ENCODE measurements at places on chromosomes 5 and 9.

- DNase-seq, result no peak
Observed at GRCh38 chr5:39368116-39368515, 3.8 kb upstream of the C9 start.

DNA sequence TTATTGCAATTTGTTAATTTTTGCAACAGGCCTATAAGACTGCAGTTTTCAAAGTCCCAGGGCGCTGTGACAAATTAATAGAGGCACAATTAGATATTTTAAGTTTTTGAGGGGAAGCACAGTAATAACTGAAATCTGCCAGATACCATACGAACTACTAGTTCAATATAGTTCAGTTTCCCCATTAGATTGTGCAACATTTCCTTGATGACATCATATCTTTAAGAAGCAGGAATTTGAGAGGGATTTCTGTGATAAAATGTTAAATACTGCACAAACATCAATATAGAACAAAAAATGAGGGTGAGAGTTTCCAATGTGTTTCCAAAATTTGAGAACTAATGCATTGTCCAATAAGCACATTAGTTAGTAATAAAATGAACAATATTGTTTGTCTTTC is 56.7 kb upstream of the GRIN3A start:
- no peak for DNase-seq

DNA sequence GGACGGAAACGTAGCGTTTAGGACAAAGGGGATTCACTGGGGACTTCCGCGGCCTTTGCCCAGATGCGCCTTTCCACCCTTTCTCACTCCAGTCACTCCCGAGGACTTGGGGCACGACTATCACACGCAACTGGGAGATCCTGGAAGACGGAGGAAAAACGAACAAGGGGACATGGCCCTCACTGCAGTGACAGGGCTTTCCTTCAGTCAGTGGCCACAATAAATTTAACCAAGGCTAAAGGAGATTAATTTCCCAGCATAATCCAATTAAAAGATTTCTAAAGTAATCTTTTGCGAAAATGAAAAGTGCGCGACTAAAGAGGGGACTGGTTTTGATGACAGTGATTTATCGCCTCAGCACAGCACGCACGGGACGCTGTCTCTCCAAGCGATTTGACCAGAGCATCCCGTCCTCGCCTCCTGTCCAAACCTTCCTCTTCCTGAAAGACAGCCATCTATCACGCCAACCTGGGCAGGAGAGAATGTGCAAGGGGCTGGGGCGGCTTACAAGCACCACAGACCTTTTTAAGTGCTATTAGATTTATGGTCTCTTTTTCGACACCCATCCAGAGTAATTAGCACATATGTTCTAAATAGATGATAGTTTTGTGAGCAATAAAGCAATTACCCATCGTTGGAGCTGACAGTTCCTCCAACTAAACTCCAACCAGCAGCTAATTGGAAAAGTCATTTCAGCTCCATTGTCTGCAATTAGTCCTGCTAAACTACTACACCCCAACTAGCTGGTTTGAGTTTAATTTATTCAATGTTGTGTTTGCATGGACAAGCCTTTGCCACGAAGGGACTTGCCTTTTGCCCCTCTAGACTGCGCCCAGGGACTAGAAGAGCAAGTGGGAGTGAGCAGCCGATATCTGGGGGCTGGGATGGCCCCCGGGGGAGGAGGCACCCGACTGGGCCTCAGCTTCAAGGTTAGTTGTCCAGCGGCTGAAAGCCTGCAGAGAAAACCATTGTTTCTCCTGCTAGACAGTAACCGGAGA is 7.4 kb downstream of the NR2F1-AS1 start:
- peak; percentile 13 for DNase-seq

GRCh38 chr5:81728301-81728700 is 22.6 kb downstream of the SSBP2 start:
- no peak for DNase-seq

DNA sequence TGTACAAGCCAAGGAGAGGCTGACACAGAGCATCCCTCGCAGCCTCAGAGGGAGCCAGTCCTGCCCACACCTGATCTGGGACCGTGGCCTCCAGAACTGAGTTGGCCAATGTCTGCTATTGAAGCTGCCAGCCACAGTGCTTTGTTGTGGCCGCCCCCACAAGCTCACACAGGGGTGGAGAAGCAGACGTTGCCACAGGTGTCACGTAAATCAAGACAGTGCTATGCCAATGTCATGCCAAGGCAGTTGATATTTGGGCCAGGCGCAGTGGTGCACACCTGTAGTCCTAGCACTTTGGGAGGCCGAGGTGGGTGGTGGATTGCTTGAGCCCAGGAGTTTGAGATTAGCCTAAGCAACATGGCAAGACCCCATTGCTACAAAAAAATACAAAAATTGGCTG is 17.3 kb upstream of the TERT start:
- no peak for DNase-seq

DNA sequence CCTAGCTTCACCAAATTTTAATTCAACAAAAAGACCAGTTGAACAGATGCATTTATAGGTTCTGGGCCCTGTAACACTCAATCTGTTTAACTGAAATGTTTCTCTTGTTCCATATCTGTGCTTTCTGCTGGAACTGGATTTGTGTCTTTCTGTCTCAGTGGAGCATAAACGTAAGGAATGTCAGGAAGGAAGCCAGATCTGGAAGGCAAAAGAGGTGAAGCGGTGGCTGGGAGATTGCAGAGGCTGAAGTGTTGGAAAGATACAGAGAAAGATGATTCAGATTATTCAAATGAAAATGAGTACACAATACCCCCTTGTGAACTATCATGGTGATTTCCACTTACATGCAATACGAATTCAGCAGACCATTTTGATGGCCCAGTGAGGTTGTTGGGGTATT is 406.8 kb downstream of the BRINP1 start:
- DNase-seq, result no peak

DNA sequence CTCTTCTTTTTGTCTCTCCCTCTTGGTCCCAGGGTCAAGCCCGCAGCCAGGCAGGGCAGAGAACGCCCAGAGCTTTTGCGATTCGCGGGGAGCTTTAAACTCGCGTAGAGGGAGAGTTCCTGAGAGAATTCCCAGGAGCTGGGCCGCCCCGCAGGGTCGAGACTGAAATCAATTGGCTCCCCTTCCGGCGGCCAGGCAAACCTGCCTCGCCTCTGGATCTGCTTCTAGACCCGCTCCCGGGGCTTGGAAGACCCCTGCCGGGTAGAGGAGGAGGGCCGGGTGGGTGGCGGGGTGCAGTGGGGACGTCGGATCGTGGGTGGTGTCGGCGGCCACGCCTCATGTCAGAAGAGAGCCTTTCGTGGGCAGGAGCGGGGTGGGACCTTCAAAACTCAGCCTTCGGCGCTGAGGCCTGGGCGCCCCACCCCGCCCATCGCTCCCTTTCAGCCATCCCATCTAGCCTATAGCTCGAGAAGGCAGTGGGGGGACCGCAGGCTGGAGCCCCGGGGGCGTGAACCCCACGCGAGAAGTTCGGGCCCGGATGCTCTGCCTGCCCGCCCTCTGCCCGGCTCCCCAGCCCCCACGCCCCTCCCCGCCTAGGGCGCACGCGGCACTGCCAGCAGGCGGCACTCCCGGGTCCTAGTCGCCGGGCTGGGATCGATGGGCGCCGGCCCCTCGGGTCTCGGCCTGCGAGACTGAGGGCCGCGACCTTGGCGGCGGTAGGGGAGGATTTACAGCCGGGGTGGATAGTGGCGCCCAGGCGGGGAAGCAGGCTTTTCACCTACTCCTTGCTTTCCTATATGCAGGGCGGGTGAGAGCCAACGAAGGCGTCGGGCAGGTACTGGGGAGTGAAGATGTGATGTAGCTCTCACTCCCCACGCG is 6.1 kb downstream of the PRDM6 start:
- DNase-seq, result no peak

GRCh38 chr9:114954956-114955582 is 24.7 kb upstream of the TNFSF8 start:
- DNase-seq, result peak; percentile 59

GRCh38 chr9:121783521-121784507 is 132.4 kb downstream of the DAB2IP start:
- DNase-seq, result no peak

GRCh38 chr9:4137234-4137633 is 162.6 kb downstream of the GLIS3 start:
- no peak for DNase-seq

GRCh38 chr9:129702589-129703520 is 37.4 kb downstream of the PRRX2 start:
- DNase-seq, result no peak

DNA sequence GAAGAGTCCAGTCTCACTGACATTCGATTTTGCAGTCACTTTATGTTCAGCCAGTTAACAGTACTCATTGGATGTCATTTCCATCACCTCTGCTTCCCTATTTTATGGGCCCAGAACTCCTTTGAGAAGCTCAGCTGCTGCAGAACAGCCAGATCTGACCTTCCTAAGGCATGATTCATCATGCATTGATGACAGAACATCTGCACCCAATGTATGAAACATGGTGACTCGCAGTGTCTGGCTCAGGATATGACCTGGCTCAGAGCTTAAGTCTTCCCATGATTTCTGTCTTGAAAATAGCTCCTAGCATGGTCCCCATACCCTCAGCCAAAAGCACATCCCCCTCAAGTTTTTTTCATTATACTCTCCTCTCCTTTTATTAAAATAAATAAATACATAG is 92.6 kb upstream of the TRIM32 start:
- no peak for DNase-seq

- DNase-seq, result no peak
Observed at GRCh38 chr9:69452110-69452782, 127.2 kb downstream of the ENTREP1 start.
